ENCODE measurements at places on chromosomes 4 and X.

DNA sequence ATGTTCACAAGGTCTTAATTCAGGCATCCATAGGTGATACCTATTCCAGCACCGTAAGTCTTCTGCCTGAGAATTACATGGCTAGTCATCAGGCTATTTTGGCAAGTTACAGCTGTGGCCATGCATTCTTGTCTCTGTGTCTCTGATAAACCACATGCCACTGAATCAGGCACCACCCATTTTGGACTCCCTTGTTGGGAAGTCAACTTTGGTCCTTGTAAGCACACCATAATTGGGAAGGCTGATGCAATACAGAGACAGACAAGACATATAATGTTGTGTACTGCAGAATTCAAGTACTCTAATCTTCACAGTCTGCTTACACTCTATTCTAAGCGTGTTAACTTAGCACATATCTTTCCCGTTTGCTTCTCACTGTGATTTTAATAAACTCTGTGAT lies 483.7 kb upstream of the FTHL17 start:
- no peak for ATAC-seq

DNA sequence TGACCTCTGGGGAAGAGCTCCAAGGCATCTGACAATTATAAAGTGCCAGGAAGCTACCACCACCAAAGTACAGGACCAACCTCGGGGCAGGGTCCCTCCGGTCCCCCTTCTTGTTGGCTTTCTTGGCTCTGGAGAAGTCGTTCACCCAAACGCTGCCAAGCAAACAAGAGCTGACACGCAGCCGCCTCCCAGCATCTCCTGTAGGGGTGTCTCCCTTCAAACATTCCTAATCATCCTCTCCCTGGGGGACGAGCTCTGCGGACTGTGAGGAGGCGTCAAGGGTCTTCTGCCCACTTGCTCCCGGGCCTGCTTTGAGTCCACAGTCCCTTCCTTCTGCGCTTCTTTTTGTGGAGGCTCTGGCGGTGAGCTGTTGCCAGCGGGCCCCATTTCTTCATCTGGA lies 158.9 kb upstream of the MAB21L2 start:
- no peak for ATAC-seq

- no peak for ATAC-seq
These were observed 1.1 kb upstream of the CYTL1 start for GRCh38 chr4:5020341-5020740.

GRCh38 chr4:42306221-42307109 lies 90.8 kb upstream of the SHISA3 start:
- ATAC-seq: no peak

DNA sequence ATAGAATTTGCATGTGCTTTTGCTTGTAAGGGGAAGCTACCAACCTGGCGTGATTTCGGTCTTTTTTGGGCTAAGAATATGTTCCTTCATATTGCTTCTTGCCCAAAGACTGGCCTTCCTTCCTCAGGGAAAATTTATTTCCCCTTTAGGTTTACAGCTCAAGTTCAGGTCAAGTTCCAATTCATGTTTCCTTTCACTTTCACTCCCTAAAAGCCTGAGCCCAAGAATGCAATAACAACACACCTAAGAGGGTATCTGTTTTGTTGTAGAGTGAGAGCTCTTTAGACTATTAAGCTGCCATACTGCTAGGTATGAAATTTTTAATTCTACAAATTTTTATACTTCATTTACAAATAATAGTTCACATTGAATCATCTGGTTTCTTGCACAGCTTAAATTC lies 299.6 kb downstream of the TLL1 start:
- ATAC-seq: no peak

- no peak for ATAC-seq
These were observed 653.8 kb upstream of the CPEB2 start for GRCh38 chr4:14348506-14348905.

- no peak for ATAC-seq
These were observed 85.6 kb upstream of the CPEB2 start for GRCh38 chr4:14916554-14917297.

DNA sequence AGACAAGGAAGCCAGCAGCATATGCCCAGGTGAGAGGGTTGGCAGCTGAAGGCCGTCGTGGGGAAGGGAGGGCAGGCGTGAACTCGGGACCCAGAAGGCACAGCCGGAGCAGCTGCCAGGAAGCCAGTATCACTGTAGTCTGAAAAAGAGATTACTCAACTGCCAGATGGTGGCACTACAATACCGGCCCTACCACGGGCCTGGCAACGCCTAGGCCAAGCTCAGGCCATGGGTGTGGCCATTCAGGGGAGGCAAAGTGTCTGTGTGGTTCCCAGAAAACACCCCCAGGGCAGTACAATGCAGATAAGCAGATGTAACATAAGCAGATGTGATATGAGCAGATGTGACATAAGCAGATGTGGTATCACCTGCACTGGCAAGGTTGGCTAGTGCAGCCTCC lies 236.0 kb downstream of the AFAP1 start:
- no peak for ATAC-seq

DNA sequence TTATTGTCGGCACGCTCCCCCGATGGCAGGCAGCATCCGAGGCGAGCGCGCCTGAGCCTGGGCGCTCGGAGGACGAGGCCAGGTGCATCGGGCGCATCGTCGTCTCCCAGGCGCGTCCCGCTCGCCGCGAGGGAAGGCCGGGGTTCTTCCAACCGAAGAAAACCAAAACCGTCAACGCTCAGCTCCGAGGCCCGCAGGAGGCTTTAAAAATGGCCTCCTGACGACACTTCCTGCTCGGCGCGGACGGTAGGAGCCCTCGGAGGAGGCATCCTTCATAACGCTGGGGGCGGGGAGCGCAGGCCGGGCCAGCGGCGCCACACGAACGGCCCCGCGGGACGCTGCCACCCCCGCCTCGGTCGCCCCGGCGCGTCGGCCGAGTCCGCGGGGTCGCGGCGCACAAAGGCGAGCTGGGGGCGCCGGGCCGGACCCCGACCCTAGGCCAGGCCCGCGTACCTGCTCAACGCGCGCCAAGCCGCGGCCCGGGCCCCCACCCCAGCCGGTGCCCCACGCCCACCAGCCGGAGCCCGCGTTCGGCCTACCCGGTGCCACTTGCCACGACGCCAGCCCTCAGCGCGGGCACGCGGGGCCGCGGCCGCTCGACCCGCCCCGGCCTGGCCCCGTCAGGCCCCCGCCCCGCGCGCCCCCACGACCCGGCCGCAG lies 501 bp downstream of the ZNF518B start:
- peak; percentile 59 for ATAC-seq

GRCh38 chr4:187961171-187961570 lies 34.4 kb upstream of the ZFP42 start:
- ATAC-seq: no peak

DNA sequence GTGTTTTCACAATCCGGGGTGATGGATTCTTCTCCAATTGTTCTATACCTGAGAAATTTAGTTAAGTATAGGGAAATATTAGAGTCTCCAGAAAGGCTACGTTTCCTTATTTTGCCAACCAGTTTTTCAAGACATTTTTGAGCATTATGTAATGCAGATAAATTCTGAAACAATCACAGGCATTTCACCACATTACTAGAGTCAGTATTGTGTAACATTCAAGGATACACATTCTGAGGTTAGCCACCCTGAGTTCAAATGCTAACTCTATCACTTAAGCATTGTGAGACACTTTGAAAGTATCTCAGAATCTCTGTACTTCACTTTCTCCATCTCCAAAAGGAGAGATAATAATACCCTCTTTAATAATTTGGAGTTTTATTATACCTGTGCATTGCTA lies 10.6 kb downstream of the SULT1B1 start:
- ATAC-seq: no peak

DNA sequence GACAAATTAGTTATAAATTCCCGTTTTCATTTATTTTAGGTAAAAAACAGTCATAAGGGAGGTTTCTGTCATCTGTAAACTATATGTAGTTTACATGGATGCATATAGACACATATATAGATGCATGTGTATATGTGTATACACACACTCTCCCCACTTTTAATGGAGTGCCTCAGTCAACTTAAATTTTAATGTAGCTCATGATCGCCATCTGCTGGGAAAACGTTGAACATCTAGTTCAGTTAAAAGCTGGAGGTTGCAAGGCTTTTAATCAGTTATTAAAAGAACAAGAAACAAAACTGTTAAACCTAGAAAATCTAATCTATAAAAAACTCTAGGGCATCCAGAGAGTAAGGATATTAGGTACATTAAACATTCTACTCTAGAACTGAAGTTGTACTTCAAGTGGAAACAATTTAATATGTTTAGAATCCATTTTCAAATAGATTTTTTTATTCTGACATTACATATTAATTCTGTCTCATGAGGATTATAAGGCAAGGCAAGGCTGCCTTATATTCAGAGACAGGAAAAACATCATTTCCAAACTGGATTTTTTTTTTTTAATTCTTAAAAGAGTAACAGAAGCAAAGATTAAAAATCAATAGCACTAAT lies 122.6 kb downstream of the SHISA3 start:
- ATAC-seq: no peak

GRCh38 chr4:155009288-155009687 lies 199.1 kb upstream of the NPY2R start:
- ATAC-seq: no peak

- no peak for ATAC-seq
These were observed 32.1 kb upstream of the RAPGEF2 start for GRCh38 chr4:159070742-159071141.

GRCh38 chr4:159077702-159078495 lies 25.0 kb upstream of the RAPGEF2 start:
- ATAC-seq: peak; percentile 93

DNA sequence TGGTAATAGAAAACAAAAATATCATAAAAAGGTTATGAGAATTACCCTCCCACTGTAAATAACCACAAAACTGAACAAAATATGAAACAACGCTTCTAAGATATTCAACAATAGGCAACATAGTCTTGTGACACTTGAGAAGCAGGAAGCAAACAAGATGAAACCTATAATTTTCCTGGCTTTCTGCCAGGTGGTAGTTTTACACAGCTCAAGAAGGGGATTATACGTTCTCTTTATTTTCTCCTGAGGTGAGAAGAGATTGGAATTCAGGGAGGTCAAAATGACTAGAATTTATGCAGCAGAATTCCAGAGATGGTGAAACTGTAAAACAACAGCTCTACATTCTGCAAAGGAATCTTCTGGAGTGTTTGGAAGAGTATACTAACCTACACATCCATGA lies 186.0 kb downstream of the HHIP start:
- ATAC-seq: no peak

DNA sequence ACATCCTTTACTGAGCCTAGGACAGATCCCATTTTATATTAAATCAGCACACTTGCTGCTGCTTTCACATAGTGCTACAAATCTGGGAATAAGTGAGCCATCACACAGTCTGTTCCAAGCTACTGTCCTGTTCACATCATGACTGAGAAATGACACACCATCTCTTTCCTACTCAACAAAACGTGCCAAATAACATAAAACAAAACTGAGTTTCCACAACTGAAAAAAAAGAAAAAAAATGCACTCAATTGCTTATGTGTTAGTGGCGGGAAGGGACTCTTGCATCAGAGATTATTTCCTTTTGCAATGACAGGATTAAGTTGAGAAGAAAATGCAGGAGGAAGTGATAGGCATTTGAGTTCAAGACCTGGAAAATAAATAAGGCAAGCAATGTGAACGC lies 109.0 kb downstream of the SHROOM4 start:
- ATAC-seq: no peak

GRCh38 chr4:85780664-85781063 lies 305.7 kb downstream of the ARHGAP24 start:
- ATAC-seq: no peak

Data from activated CD4-positive, CD25-positive, alpha-beta regulatory T cell treated with anti-CD3 and anti-CD28 coated beads, Interleukin-2, amount 50 U/mL, for 24 hours (primary cell).